Tibial artery (tissue), 4 donors: ENCODE measurements at places on chromosomes 12 and 14.
A peak's percentile ranks its signal among the peaks of the same experiment; 100 is the strongest.

- no peaks in the 10 kb centered on the region for H3K4me1 ChIP-seq
- no peak overlapping the region for H3K4me3 ChIP-seq
- no peaks in the 10 kb centered on the region for H3K36me3 ChIP-seq
- no peaks in the 10 kb centered on the region for H3K27me3 ChIP-seq
- no peak for DNase-seq
Observed at GRCh38 chr12:3947781-3948180, 74.6 kb upstream of the PARP11 start.

GRCh38 chr12:45742590-45742989 is 13.1 kb downstream of the ARID2 start:
- DNase-seq: no peak
- H3K4me1 ChIP-seq: peaks cover 14% of the 10 kb centered on the region
- H3K4me3 ChIP-seq: no peak overlapping the region
- H3K36me3 ChIP-seq: no peaks in the 10 kb centered on the region
- H3K27ac ChIP-seq: no peak overlapping the region

- H3K27me3 ChIP-seq: no peaks in the 10 kb centered on the region
- peaks cover 52% of the 10 kb centered on the region for H3K4me1 ChIP-seq
- H3K27ac ChIP-seq: no peak overlapping the region
- no peak for DNase-seq
- H3K36me3 ChIP-seq: peaks cover 54% of the 10 kb centered on the region
- H3K4me3 ChIP-seq: no peak overlapping the region
Observed at GRCh38 chr14:23066855-23067744, 9.8 kb upstream of the CDH24 start.

GRCh38 chr14:80213602-80214001 is 2.3 kb upstream of the DIO2 start:
- no peaks in the 10 kb centered on the region for H3K27me3 ChIP-seq
- H3K4me1 ChIP-seq: peaks cover 5% of the 10 kb centered on the region
- no peak overlapping the region for H3K27ac ChIP-seq
- no peak overlapping the region for H3K4me3 ChIP-seq
- no peak for DNase-seq
- H3K36me3 ChIP-seq: no peaks in the 10 kb centered on the region

- no peak overlapping the region for H3K27ac ChIP-seq
- H3K27me3 ChIP-seq: no peaks in the 10 kb centered on the region
- H3K36me3 ChIP-seq: peaks cover 26% of the 10 kb centered on the region
- peak; percentile 51 for DNase-seq
- H3K4me1 ChIP-seq: peaks cover 11% of the 10 kb centered on the region
- H3K4me3 ChIP-seq: no peak overlapping the region
Observed at GRCh38 chr12:47851303-47851952, 31.7 kb upstream of the HDAC7 start.

DNA sequence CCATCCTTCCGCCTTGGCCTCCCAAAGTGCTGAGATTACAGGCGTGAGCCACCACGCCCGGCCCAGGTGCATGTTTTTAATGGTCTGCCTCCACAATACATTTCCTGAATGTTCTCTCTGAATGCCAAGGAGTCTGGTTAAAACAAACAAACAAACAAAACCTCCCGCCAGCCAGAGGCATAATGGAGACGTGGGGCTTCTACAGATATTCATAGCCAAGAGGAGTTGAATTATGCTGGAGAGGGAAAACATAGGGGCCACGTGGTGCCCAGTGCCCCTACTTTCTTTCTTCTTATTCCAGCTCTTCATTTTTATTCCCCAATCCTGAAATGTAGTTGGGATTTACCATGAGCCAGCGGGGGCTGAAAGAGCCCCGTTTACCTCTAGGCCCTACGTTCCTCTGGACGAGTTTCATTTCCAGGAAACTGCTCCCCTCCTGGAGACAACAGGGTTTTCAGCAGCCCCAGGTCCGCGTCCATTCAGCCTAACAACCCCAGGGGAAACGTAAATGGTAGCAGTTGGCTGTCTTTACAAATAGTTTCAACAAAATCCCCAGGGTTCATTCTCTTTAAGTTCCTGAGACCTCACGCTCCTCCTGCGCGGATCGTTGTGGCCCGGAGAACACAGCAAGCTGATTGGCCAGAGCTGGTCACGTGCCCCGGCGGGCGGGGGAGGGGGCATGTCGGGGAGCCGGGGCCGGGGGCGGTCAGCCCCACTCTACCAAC is 108.5 kb upstream of the ESRRB start:
- peaks cover 12% of the 10 kb centered on the region for H3K27me3 ChIP-seq
- no peak overlapping the region for H3K27ac ChIP-seq
- peak overlapping the region; percentile 49 for H3K4me3 ChIP-seq

DNA sequence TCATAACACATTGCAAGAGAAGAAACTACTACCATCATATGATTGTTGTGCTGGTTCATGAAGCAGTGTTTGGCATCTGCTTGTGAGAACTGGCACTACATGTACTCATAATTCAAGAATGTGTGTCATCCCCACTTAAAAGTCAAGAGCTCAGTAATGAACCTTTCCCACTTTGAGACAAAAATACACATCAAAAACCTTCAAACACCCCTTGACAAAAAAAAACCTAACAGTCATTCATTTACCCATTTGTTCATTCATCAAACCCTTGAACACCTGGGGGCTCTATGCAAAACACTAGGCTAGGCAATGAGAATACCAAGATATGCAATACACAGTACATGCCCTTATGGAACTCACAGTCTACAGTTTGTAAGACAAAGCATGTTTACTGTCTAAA is 40.0 kb downstream of the KIF21A start:
- no peaks in the 10 kb centered on the region for H3K27me3 ChIP-seq
- no peak overlapping the region for H3K27ac ChIP-seq
- H3K4me3 ChIP-seq: no peak overlapping the region

- no peak overlapping the region for H3K27ac ChIP-seq
- no peak for DNase-seq
- no peak overlapping the region for H3K4me3 ChIP-seq
- H3K36me3 ChIP-seq: no peaks in the 10 kb centered on the region
- no peaks in the 10 kb centered on the region for H3K4me1 ChIP-seq
Observed at GRCh38 chr14:48289701-48290100, 614.3 kb upstream of the MDGA2 start.

DNA sequence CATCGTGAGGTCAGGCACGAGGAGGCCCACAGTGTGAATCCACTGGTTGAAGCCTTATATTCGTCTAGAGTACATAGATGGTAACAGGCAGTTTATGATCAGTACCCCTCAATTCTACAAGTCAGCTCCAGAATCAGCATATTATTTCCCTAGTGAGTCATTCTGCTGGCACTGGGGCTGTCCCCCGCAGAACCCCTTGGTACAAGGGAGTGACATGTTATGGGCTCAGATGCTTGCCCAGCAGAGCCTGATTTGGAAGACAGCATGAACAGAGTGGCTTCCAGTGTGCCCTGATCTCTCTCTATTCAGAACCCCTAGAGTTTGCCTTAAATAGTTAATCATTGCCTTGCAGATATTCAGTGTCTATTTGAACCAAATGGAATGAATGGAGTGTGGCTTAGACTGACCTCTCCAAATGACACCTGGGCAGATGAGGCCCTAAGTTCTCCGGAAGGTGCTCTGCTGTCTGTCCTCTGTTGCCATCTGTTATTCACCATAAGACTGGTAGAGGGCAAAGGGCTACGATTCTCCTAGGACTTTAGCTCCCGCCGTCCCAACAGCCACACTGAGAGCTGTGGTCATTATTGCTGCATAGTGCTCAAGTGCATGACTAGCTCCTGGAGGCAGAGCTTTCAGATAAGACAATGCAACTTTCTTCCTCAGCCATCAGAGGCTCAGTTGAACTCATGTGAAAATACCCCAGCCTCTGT is 41.1 kb downstream of the CACNA2D4 start:
- no peak overlapping the region for H3K4me3 ChIP-seq
- no peak for DNase-seq
- no peaks in the 10 kb centered on the region for H3K4me1 ChIP-seq
- peaks cover 3% of the 10 kb centered on the region for H3K27me3 ChIP-seq
- H3K36me3 ChIP-seq: no peaks in the 10 kb centered on the region

GRCh38 chr12:120445911-120446843 is at the start of the genes GATC and TRIAP1:
Gene GATC, plus strand, starts transcription at chr12:120446444. Its CDS starts 37 bp downstream, at chr12:120446481.
Gene TRIAP1, minus strand, starts transcription at chr12:120446384. Its CDS starts 12 bp downstream, at chr12:120446372.
- H3K36me3 ChIP-seq: peaks cover 13% of the 10 kb centered on the region
- H3K4me1 ChIP-seq: peaks cover 23% of the 10 kb centered on the region
- no peaks in the 10 kb centered on the region for H3K27me3 ChIP-seq
- peak within 1 kb of the TSS; percentile 84 for H3K27ac ChIP-seq
- peak within 1 kb of the TSS; percentile 78 for H3K4me3 ChIP-seq
- peak; percentile 73 for DNase-seq

DNA sequence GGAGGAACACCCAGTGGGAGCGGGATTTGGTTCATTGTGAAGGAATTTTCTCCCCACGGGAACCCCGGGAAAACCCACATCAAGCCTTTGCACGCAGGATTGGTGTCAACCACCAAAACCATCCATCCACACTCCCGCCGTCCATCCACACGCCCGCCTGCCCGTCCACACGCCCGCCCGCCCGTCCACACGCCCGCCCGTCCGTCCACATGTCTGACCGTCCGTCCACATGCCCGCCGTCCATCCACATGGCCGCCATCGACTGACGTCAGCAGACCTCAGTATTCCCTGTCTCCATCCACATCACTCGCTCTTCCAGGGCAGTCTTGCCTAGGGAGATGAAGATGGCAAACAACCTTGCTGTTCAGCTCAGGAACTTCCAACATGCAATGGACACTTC is 6.7 kb upstream of the GPR132 start:
- no peak overlapping the region for H3K27ac ChIP-seq
- no peak for DNase-seq
- peaks cover 87% of the 10 kb centered on the region for H3K27me3 ChIP-seq
- no peaks in the 10 kb centered on the region for H3K36me3 ChIP-seq
- H3K4me3 ChIP-seq: no peak overlapping the region

- H3K4me3 ChIP-seq: peak overlapping the region; percentile 26
- no peaks in the 10 kb centered on the region for H3K27me3 ChIP-seq
- H3K4me1 ChIP-seq: no peaks in the 10 kb centered on the region
- H3K27ac ChIP-seq: peak overlapping the region; percentile 93
- DNase-seq: peak; percentile 83
- no peaks in the 10 kb centered on the region for H3K36me3 ChIP-seq
Observed at GRCh38 chr14:64681796-64682710, 22.2 kb upstream of the PLEKHG3 start.

- no peaks in the 10 kb centered on the region for H3K27me3 ChIP-seq
- no peak for DNase-seq
- H3K27ac ChIP-seq: peak overlapping the region; percentile 66
- no peak overlapping the region for H3K4me3 ChIP-seq
- H3K4me1 ChIP-seq: peaks cover 13% of the 10 kb centered on the region
Observed at GRCh38 chr12:122003651-122004611, 17.8 kb upstream of the BCL7A start.

GRCh38 chr12:19054035-19054434 is 75.5 kb upstream of the PLEKHA5 start:
- H3K4me1 ChIP-seq: no peaks in the 10 kb centered on the region
- no peak for DNase-seq
- H3K27me3 ChIP-seq: no peaks in the 10 kb centered on the region
- no peak overlapping the region for H3K4me3 ChIP-seq

- no peaks in the 10 kb centered on the region for H3K4me1 ChIP-seq
- H3K27me3 ChIP-seq: no peaks in the 10 kb centered on the region
- H3K36me3 ChIP-seq: no peaks in the 10 kb centered on the region
- no peak for DNase-seq
- H3K4me3 ChIP-seq: no peak overlapping the region
- no peak overlapping the region for H3K27ac ChIP-seq
Observed at GRCh38 chr12:25715102-25715501, 162.0 kb upstream of the LMNTD1 start.

DNA sequence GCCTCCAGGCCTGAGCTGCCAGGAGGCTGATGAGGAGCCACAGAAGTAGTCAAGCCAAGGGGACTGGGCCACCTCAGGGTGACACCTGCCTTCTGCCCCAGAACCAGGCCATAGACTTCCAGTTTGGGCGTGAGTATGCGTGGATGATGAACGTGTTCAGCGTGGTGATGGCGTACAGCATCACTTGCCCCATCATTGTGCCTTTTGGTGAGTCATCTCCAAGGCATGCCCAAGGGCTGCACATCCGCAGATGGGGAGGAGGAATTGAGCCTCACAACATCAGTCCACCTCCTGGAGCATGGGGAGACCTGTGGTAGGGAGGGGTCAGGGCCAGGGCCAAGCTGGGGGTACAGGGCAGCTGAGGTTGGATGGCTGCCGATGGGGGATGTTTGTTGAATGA is 22.3 kb downstream of the NGB start:
- no peaks in the 10 kb centered on the region for H3K4me1 ChIP-seq
- DNase-seq: no peak
- no peaks in the 10 kb centered on the region for H3K27me3 ChIP-seq
- H3K4me3 ChIP-seq: no peak overlapping the region
- no peak overlapping the region for H3K27ac ChIP-seq
- no peaks in the 10 kb centered on the region for H3K36me3 ChIP-seq

- no peak overlapping the region for H3K4me3 ChIP-seq
- no peaks in the 10 kb centered on the region for H3K27me3 ChIP-seq
- no peak for DNase-seq
- no peaks in the 10 kb centered on the region for H3K36me3 ChIP-seq
- no peak overlapping the region for H3K27ac ChIP-seq
- H3K4me1 ChIP-seq: no peaks in the 10 kb centered on the region
Observed at GRCh38 chr14:51855234-51855633, 5.2 kb upstream of the GNG2 start.

DNA sequence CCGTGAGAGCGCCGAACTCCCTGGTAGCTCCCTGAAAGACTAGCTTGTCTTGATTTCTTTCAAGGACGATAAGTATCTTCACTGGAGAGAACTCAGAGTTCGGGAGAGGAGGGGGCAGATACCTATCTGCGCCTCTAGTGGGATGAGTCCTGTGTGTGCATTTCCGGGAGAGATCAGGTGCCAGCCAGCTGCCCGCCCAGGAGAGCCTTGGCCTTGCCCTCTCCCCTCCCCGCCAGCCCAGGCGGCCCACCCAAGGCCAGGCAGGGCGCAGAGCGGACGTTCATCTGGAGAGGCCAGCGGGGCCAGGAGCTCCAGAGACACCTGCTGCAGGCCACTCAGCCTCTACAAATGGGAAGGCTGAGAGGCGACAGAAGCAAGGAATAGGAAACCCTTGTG is 1.0 kb downstream of the CD9 start:
- H3K36me3 ChIP-seq: no peaks in the 10 kb centered on the region
- H3K27ac ChIP-seq: peak overlapping the region; percentile 98
- peak overlapping the region; percentile 98 for H3K4me3 ChIP-seq
- no peaks in the 10 kb centered on the region for H3K27me3 ChIP-seq

- no peaks in the 10 kb centered on the region for H3K36me3 ChIP-seq
- no peak overlapping the region for H3K27ac ChIP-seq
- DNase-seq: no peak
Observed at GRCh38 chr12:75116646-75117198, 92.9 kb downstream of the KCNC2 start.

- DNase-seq: no peak
- no peaks in the 10 kb centered on the region for H3K27me3 ChIP-seq
- no peak overlapping the region for H3K27ac ChIP-seq
Observed at GRCh38 chr12:110780448-110780847, 37.8 kb upstream of the PPP1CC start.

DNA sequence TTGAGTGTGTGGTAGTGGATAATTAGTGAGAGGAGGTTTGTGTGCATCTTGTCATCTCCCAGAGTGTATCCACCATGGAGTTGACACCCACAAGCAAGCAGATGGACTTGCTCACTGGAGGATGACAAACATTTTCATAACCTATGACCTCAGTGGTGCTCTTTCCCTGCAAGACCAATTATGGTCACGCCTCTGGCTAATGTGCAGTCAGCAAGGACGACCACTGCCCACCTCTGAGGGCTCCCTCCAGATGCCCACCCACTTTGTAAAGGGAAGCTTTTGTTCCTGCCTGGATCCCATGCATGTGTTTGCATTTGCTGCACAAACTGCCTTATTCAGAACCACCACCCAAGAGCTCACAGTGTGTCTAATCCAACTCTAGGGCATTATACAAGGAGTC is 982.8 kb downstream of the TMEM121 start:
- no peaks in the 10 kb centered on the region for H3K4me1 ChIP-seq
- DNase-seq: no peak
- H3K4me3 ChIP-seq: no peak overlapping the region
- no peaks in the 10 kb centered on the region for H3K27me3 ChIP-seq
- no peaks in the 10 kb centered on the region for H3K36me3 ChIP-seq
